ENCODE measurements at places on chromosomes 3 and 15.

- no peak for DNase-seq
These were observed 558.8 kb upstream of the ADAMTS9 start for GRCh38 chr3:65246561-65246960.

GRCh38 chr3:16067837-16068471 lies 106.5 kb upstream of the GALNT15 start:
- no peak for DNase-seq

DNA sequence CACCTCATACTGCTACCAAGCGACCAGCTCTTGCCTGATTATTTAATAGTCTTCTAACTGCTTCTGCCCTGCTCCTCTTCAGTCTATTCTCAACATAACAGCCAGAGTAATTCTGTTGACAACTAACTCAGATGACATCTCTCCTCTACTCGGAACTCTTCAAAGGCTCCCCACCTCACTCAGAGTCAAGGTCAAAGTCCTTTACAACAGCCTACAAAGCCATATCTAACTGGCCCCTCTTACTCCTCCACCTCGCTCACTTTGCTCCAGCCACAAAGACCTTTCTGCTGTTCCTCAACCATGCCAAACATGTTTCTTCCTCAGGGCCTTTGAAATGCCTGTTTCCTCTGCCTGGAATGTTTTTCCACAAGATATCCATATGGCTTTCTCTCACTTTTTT lies 43.6 kb downstream of the PIK3R4 start:
- no peak for DNase-seq

DNA sequence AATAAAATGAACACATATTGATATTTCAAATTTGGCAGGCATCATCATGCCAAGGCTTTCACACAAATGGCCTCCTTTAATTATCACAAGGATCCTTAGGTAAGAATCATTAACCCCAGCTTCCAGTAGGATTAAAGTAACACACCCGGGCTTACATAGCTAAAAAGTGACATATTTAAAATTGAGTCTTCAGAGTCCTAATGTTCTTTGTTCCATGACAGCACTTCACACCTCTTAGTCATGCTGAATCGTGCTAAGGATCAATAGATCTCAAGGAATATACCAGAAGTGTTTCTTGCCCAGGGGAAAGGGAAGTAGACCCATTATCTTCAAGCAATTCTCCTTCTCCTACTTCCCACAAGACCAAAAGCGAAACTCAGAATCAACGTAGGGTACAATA lies 76.6 kb upstream of the SOX2 start:
- no peak for DNase-seq

DNA sequence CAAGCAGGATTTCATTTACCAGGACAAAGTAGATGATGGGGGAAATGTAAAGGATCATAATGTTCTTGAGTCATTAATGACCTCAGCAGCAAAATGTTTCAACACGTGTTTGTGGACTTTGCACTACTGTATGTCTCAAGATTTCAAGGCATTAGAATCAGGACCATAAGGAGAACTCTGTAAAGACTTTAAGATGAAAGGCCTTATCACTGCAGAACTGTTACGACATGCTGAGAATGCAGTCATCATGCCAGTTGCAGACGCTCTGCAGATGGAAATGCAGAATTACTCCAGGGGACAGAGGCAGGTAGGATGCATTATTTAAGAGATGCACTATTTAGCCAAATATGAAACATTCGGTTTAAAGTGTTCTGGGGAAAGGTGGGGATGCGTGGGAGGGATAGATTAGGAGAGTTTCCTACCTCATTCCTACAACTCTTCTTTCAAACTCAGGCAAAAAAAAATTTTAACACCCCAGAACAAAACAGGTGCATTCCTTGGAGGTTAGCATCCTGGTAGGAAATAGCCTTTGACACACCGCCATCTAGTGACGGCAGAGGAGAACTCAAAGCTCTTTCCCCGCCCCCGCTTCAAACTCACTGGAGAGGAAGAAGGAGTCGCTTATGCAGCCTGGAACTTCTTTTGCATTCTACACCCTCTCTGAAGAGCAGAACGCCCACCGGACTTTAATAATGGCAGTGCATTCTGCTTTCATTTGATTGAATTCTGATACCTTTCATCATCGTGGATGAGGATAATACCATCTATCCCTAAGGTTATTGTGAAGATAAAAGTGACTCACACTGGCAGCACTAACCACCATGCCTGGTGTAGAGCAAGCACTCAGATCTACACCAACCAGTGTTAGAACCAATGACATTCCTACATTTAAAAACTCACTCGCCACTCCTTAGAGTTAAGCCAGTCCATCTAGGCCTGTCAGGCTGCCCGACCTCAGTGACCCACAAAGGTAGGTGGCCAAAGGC lies 43.1 kb upstream of the TOPAZ1 start:
- DNase-seq: peak; percentile 8

- DNase-seq: no peak
These were observed 39.7 kb downstream of the ESYT3 start for GRCh38 chr3:138474163-138474562.

- DNase-seq: no peak
These were observed 2.2 kb downstream of the MAPK6 start for GRCh38 chr15:52021128-52021671.

DNA sequence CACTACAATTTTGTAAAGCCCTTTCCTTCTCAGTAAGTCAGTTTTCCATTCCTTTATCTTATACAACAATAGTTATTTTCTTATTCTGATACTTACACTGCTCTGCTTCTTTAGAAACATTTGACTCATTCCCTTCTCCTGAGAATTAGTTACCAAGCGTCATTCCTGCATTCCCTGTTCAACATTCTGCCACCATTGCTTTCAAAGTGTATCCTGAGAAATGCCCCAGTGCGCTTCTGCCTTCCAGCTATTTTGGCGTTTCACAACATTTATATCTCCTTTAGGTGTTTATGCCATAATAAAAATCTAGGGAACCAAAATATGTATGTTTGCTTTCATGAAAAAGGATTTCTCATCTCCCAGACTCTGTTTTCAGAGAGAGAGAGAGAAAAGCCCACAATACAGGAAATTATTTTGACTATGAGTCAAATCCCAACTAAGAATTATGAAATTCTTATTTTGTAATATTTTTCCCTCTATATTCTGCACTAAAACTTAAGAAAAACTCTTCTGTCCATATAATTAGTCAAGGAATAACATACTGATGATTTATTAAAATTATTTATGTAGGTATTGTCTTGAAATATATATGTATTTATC lies 118.2 kb upstream of the RAP2B start:
- DNase-seq: no peak

DNA sequence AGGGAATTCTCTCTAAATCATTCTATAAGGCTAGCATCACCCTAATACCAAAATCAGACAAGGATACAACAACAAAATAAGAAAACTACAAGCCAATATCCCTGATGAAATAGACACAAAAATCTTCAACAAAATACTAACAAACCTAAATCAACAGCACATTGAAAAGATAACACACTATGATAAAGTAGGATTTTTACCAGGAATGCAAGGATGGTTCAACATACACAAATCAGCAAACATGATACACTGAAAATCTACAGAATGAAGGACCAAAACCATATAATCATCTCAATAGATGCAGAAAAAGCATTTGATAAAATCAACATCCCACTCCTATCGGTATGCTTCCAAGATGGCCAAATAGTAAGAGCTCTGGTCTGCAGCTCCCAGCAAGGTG lies 39.5 kb downstream of the ALDH1A2 start:
- no peak for DNase-seq

DNA sequence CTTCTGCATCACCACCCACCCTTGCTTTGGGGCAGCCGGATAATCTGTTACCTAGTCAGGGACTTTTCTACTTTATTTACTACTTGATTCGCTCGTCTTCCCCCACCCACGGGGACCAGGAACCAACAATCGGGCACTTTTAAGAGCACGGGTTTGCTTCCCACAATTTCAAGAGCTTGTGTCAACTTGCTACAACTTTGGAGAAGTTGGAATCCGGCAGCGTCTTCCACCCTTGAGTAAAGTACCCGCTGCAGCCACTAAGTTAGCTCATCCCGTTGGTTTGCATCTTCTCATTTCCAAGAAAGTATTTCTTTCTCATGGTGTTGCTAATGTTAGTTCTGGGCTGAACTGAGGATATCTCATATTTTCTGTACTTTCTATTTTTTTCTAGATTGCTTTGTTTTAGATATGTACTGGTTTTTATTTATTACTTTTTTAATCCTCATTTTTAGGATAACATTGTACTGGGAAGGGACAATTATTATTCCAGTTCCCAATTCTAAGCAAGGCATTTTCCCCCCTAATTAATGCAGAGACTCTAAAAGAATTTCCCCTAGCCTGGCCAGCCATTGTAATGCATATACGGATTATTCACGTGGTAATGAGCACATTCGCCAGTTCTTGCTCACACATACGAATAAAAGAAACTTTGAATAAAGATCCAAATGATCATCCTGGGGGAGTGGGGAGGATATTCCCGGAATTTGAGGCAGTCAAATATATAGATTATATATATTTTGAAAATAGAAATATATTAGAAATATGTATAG lies 4.0 kb downstream of the SOX2 start:
- peak; percentile 18 for DNase-seq

- no peak for DNase-seq
These were observed 32.3 kb upstream of the MAP3K13 start for GRCh38 chr3:185330644-185331043.

DNA sequence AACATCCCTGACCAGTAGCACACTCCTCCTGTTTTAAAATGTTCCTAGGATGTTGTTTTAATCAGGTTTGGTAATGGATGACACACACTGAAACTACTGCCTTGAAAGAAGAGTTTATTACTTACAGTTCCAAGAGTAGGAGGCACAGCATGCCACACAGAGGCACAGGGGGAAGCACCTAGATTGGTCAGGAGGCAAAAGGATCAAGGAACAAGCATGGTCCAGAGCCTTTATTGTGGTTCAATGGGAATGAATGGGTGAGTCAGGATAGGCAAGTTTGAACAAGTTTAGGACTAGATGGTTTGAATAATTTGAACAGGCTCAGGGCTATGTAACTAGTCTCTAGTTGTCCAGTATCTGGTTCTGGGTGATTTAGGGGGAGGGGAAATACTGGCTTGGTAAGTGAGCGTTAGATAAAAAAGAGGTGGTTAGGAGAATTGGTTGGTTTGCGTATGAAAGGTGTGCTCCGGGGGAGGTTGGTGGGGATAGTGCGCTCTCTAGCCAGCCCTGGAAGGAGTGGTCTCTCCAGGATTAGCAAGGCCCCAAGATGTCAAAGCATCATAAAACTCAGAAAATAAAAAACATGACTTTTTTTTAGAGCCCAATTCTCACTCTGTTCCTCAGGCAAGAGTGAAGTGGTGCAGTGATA lies 35.1 kb downstream of the TMOD3 start:
- DNase-seq: no peak

- no peak for DNase-seq
These were observed 253.0 kb downstream of the FOXP1 start for GRCh38 chr3:71330505-71330904.

DNA sequence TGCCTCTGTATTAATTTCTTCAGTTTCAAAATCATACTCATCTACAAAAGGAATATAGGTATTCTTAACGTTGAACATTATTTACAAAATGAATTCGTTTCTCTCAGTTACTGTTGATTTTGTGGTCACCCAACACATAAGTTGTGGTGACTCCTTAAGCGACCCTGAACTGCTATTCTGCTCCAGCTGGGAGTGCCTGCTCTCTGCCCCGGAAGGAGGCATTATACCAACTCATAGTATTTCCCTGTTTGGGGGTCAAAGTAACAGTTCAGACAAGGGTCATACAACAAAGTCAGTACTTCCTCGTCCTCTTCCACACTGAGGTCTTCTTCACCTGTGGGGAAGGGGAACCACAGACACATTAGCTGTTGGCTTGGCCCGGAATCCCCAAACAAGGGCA lies 75.7 kb upstream of the FAM3D start:
- DNase-seq: no peak

- DNase-seq: no peak
These were observed 185.2 kb downstream of the TBC1D2B start for GRCh38 chr15:77892335-77892734.

- DNase-seq: no peak
These were observed 24.5 kb upstream of the BDH1 start for GRCh38 chr3:197580253-197580691.

DNA sequence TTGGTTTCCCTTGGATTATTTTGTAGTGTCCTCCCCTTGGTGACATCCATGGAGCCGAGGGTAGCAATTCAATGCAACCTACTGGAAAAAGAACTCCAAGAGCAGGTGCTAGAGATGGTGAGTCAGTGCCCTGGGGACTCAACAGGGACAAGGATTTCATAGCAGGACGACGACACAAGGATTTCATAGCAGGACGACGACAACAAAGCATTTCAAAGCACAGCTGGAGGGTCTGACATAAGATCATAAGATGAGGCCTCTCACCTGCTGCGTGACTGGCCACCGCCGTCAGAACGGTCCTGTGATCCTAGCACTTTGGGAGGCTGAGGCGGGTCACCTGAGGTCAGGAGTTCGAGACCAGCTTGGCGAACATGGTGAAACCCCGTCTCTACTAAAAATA lies 22.5 kb downstream of the NRROS start:
- DNase-seq: no peak

- DNase-seq: no peak
These were observed 30.7 kb upstream of the RPS17 start for GRCh38 chr15:82570721-82571508.

GRCh38 chr3:65107174-65107573 lies 419.4 kb upstream of the ADAMTS9 start:
- no peak for DNase-seq

DNA sequence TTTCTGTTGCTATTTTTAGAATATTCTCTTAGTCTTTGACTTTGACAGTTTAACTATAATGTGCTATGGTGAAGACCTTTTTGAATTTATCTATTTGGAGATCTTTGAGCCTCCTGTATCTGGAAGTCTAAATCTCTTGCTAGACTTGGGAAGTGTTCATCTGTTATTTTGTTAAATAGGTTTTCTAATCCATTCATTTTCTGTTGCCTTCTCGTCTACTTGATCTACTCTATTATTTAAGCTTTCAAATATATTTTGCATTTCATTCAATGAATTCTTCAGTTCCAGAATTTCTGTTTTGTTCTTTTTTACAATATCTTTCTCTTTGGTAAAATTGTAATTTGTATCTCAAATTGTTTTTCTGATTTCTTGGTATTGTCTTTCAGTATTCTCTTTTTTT lies 47.8 kb downstream of the LEKR1 start:
- DNase-seq: no peak

DNA sequence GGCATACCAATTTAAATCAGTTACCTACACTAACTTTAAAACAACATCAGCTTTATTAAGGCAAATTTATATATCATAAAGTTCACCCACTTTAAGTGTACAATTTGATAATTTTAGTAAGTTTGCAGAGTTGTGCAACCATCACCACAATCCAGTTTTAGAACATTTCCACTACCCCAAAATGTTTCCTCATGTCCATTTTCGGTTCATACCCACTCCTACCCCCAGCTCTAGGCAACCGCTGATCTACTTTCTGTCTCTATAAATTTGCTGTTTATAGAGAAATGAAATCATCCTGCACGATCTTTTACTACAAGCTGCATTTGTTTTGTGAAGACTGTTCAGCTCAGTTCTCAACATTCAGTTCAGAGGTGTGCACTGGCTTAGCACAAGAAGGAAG lies 31.5 kb upstream of the FAM81A start:
- DNase-seq: no peak

GRCh38 chr15:27036210-27036609 lies 65.2 kb downstream of the GABRG3 start:
- DNase-seq: no peak
